Activated CD4-positive, alpha-beta T cell treated with anti-CD3 and anti-CD28 coated beads for 4 hours (primary cell): ENCODE measurements at places on chromosomes 12 and 14.

- no peak for DNase-seq
Observed at GRCh38 chr12:56866493-56866892, 67.7 kb downstream of the SDR9C7 start.

DNA sequence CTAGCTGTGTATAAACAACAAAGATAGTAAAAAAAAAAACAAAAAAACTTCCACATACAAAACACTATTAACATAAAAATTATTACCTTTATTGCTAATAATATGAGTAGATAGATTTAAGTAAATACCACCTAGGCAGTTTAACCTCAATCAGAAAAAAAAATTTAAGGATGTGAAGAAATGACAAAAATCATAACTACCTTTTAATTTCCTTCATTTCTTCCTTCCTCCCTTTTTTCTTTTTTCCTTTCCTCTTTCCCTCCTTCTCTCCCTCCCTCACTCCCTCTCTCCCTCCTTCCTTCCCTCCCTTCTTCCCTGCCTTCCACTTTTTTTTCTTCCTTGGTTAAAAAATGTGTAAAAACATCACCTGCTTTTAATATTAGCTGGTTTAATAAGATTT, 81.7 kb downstream of the SOX5 start:
- DNase-seq, result no peak

GRCh38 chr12:1093166-1093751, 102.2 kb downstream of the ERC1 start:
- no peak for DNase-seq

DNA sequence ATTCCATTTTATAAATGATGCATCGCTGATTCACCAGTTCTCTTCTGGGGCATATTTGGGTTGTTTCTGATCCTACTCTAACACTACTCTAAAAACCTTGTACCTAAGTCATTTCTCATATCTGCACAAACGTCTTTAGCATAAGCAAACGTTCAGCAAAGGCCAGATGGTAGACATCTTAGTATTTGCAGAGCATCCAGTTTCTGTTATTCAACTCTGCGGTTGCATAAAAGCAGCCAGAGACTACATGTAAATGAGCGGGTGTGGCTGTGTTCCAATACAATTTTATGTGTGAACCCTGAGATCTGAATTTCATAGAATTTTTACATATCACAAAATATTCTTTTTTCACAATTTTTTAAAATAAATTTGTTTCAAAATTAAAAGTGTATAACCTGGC, 22.8 kb upstream of the MMP17 start:
- DNase-seq, result no peak

- DNase-seq, result no peak
Observed at GRCh38 chr14:52862632-52863333, 71.4 kb upstream of the GNPNAT1 start.

DNA sequence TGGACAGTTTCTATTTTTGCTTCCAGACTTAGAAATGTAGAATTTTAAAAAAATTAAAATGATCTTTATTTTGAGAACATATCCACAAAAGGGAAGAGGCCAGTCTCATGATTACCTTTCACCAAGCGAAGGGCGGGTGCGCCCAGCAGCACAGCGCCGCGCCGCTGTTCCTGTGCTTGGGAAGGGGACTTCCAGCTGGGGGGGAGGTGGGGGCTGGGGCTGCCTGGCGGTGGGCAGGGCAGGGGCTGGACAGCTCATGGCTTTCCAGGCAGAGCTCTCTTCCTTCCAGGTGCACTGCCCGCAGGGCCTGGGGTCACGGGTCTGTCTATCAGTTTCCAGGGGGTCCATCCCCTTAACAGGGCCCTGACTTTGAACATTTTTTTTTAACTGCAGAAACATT, 199.9 kb downstream of the TTC7B start:
- DNase-seq, result no peak

GRCh38 chr14:95282354-95282985, 37.2 kb downstream of the CLMN start:
- no peak for DNase-seq

DNA sequence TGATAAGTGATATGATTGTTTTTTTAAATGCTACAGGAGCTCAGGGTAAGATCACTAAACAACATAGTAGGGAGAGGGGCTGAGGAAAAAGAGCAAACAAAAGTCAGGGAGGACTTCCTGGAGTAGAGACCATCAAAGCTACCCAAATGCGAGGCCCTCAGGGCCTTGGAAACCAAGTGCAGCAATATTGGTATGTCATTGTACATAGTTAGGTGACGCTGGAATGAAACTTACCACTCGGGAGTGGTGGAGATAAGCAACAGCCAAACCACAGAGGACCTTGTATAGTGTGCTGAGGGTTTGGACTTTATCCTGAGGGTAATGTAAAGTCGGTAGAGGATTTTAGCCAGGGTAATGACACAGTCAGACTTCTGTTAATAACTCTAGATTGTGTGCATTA, 13.8 kb downstream of the KITLG start:
- DNase-seq, result no peak

GRCh38 chr14:36513012-36513420, 7.0 kb downstream of the NKX2-1 start:
- DNase-seq, result no peak

GRCh38 chr14:20247646-20248246, 8.7 kb downstream of the OR11H4 start:
- no peak for DNase-seq

DNA sequence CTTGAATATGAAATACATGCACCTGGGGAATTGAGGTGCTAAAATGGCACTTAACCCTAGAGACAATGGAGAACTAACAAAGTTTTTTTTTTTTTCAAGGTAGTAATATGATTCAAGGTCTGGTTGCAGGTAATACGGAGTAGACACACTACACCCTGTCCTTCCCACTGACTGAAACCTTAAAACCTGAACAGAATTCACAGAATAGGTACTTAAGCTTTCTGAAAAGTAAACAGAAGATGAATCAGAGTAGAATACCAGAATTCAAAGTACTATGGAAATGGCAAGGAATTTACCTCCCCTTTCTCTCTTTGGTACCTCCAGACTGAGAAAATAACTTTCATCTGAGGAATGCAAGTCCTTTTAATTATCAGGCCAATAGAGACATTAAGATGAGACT, 87.2 kb downstream of the PAPLN start:
- DNase-seq, result no peak

DNA sequence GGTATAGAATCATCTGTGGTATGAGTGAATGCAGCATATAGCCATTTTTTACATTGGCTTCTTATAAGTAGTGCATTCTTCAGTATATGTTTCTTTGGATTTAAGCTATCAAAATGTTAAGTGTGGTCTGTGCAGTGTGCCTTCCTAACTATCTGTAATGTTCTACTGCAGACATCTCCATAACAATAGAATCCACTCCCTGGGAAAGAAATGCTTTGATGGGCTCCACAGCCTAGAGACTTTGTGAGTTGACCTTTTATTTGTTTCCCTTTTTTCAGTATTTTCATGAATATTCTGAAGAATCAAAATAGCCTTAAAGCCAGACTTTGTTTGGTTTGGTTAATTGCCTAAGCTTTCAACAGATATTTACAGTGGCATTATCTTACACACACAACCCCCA, 107.2 kb downstream of the ZFC3H1 start:
- no peak for DNase-seq

DNA sequence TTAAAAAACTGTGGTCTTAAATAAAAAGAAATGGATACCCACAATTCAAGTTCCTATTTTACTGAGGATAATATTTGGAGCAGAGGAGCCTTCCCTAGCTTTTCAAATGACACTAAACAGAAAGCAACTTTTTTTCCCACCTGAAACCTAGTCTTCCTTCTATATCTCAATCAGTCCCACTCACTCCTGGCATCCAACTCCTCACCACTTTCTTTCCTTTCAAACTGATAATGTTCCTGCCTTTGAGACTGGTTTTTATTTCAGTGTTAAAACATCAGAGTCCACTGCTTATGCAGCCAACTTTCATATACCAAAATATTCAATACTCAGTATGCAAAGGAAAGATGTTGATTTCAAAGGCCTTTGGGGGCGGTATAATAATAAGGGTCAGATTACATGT, 225.6 kb downstream of the GXYLT1 start:
- no peak for DNase-seq

GRCh38 chr14:61461808-61462275, 140.5 kb downstream of the PRKCH start:
- DNase-seq, result peak; percentile 60

- peak; percentile 58 for DNase-seq
Observed at GRCh38 chr12:100141666-100141997, 1.0 kb downstream of the BLTP3B start.

GRCh38 chr12:6494258-6494743, 399 bp downstream of the NCAPD2 start:
- no peak for DNase-seq

DNA sequence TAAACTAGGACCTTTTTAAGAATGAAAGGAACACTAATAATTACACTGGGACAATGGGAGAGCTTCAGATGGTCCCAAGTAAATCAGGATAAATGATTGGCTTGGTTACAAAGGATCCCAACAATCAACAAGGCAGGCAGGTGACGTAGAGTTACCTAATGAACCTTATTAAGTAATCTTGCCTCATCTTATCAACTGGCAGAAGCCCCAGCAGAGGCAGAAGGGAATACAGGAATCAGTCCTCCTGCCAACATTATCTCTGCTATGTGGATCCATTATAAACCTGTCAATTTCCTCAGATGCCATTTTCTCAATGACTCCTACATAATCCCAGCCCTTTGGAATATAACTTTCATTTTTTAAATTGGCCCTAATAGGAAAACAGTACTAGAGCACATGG, 11.4 kb downstream of the DCAF5 start:
- DNase-seq, result no peak

- no peak for DNase-seq
Observed at GRCh38 chr12:109766251-109766778, 52.7 kb downstream of the FAM222A start.

DNA sequence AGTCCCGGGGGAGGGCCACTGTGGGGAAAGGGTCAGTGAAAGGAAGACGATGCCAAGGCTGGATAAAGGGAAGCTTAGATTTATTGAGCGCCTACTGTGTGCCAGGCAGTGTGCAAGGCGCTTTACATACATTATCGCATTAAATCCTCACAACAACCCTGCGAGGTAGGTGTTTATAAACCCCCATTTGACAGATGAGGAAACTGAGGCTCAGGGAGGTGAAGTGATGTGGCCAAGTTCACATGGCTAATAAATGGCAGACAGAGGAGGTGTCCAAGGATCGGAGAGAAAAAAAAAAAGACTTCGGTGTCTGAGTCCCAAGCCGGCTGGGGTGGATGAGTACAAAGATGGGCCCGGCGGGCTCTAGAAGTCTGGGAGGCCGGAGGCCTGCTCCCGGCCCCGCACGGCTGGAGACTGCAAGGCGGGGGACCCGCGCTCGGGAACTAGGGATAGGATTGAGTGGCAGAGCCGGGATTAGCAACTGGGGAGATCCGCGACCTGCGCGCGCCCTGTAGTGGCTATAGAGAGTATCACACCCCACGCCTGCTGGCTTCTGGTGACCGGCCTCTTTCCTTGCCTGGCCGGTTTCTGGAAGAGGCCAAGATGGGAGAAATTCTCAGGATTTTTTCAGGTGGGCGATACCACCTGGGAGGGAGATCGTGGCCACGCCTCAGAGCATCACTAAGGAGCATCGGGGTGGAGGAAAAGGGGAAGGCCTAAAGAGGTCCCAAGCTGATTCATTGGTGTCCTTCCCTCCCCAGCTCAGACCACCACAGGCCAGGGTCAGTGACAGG, 3.9 kb downstream of the DDN start:
- no peak for DNase-seq

DNA sequence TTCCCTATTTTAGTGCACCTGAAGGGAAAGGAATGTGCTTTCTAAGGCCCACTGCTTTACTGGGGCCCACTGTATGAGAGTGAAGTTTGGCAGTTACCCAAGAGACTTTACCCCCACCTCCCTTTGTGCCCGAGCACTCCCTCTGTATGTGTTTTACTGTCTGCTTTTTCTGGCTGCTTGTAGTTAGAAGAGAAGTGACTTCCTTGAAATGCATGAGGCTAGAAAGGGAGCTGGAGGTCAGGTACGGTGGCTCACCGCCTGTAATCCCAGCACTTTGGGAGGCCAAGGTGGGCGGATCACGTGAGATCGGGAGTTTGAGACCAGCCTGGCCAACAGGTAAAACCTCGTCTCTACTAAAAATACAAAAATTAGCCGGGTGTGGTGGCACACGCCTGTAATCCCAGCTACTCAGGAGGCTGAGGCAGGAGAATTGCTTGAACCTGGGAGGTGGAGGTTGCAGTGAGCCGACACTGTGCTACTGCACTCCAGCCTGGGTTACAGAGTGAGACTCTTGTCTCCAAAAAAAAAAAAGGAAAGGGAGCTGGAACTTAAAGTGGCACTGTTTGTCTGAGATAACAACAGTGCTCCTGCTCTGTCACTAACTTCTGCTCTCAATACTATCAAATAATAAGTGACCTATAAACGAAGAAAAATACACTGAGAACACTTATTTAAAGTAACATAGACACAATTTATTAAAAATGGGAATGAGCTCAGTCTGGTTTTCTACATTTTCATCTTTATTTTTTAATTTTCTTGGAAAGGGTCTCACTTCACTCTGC, 5.8 kb downstream of the TRIP11 start:
- no peak for DNase-seq

GRCh38 chr12:95118138-95118787, 44.8 kb upstream of the NR2C1 start:
- no peak for DNase-seq

- DNase-seq, result peak; percentile 33
Observed at GRCh38 chr14:67943947-67944346, 124.4 kb downstream of the RAD51B start.
